ENCODE measurements at places on chromosomes 3 and 15.

GRCh38 chr3:98564282-98565005 lies 29.0 kb downstream of the CPOX start:
- DNase-seq, result peak; percentile 11

GRCh38 chr3:113825090-113825489 lies 13.5 kb upstream of the GRAMD1C start:
- DNase-seq, result no peak

DNA sequence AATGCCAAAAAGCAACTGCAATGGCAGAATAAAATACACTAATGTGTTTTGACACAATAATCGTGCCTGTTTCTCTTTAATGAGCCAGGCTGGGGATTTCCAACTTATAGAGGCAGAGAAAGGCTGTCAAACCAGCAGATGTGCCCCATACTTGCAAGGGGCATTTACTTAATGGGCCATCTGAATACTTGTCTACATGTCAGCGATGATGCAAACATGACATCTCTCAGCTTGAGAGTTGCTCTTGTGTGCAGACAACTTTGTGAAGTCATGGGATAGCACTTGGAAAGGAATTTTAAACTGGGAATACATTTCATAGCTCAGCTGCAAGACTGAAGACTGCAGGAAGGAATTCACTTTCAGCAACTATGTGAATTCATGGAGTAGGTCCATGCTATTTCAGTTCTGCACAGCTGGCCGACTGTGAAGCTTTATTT lies 127.4 kb upstream of the ADAMTS9 start:
- DNase-seq, result no peak

DNA sequence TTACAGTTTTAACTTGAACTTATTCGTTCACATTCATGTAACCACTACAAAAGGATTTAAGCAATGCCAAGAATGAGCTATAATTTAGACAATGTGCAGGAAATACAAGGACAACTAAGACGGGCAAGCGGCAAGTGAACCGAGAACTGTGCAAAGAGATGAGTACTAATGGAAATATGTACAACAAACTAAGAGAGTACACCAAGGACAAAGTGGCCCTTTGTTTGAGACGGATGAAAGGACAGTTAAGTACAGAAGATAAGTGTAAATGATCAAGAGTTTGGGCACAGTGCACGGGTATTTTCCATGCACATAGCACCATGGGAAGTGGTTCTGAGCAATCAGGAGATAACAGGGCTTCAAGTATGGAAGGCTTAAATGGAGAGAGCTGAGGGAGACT lies 281.7 kb downstream of the ROBO2 start:
- no peak for DNase-seq

DNA sequence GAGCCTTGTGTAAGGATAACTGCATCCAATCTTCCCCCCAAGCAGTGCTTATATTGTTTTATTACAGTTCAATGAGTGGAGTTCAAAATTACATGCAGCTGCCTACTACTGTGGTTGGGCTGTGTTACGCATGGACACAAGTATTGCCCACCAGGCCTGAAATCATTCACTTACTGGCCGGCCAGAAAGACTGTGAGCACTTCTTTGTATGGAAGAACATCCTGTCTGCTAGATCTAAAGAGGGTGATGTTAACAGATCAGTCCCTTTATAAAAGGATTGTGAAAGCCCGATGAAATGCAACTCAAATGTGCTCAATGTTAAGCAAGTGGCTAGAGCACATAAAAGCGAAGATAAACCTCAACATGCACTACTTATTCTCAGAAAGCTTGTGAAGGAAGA lies 132.5 kb downstream of the FOXP1 start:
- no peak for DNase-seq

GRCh38 chr3:81502236-81502635 lies 259.2 kb downstream of the GBE1 start:
- no peak for DNase-seq

GRCh38 chr3:147572970-147573340 lies 163.8 kb downstream of the ZIC1 start:
- no peak for DNase-seq

GRCh38 chr3:197522881-197523441 lies 32.8 kb downstream of the BDH1 start:
- DNase-seq, result no peak

GRCh38 chr3:87248831-87249230 lies 21.7 kb downstream of the CHMP2B start:
- DNase-seq, result no peak

- no peak for DNase-seq
Observed at GRCh38 chr3:149363053-149363452, 14.4 kb downstream of the TM4SF1 start.

GRCh38 chr15:90620379-90621067 lies 90.8 kb downstream of the CRTC3 start:
- DNase-seq, result peak; percentile 27

DNA sequence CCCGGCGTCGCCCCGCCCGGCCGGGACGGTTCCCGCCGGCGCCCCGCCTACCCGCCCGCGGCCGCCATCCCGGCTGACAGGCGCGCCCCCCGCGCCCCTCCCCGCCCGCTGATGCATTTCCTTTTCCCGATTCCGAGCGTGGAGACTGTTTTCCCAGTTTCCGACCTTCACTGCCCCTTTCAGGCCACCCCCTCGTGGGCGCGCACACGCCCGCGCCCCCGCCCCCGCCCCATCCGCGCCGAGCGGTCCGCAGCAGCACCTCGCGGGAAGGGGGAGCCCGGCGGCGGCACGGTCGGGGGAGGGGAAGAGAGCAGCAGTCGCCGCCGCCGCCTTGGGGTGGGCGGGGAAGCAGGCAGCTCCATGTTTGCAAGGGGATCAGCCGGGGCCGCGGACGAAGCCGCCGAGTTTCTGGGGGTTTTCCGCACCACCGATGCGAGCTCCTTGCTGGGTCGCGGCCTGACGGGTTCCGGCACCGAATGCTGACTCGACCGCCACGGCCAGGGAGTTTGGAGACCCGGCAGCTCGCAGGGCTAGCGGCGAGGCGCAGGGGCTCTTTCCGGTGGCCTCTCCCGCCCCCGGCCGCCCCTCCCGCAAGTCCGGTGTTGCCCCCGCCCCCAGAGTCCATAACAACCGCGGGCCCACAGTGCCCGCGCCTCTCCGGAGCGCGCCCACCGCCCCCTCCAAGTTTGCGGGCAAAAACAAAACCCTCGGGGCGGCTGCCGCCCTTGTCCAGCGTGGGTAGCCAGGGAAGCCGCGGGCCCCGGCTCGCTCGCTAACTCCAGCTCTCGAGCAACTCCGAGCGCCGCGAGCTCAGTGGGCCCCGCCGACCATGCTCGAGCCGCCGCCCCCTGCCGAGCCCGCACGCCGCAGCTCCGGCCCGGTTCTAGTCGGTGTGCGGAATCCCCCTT lies 3.2 kb upstream of the SIN3A start:
- peak; percentile 84 for DNase-seq

DNA sequence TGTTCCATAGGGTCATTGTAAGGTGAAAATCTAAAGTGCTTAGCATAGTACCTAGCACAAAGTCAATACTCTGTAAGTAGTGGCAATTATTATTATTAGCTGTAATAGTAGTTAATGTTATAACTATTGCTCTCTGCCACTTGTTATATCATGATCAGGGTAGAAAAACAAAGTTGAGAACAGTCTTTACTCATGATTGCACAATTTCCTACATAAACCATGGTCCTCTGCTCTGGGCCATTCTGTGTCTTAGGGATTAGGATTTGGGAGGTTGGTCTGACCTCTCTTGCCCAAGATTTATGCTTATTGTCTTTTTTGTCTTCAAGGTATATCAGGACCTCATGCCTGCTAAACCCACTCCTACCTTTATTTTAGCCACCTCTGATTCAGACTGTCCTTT lies 4.3 kb upstream of the LRRC58 start:
- no peak for DNase-seq

DNA sequence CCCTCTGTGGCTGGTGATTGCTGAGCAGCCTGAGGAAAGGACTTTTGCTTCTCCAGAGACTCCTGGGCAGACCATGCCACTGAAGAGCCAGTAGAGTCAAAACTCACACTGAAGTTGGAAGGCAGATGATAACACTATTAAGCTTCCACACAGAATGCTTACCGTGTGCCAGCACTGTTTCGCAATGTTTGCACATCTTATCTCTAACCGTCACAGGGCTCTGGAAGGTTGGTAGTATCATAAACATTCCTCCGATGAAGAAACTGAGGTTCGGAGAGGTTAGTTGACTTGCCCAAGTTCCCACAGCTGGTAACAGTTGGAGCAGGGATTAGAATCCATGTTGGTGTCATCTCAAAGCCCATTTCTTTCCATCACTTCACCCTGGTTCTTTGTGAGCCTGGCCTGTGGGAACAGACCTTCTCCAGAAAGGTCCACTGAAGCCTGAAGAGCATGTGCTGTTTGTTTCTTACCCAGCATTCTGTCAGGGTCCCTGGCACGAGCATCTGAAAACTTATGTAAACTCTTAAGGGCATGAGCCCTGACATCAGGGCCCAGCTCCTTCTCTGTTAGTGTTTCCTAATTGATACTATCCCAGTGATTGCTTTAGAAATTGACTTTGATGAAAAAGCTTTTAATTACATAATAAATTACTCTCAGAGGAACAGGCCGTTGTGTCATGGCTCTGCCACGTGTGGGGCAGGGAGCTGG lies 77.0 kb upstream of the PRR23C start:
- no peak for DNase-seq

GRCh38 chr3:96779810-96780209 lies 34.6 kb upstream of the EPHA6 start:
- no peak for DNase-seq

DNA sequence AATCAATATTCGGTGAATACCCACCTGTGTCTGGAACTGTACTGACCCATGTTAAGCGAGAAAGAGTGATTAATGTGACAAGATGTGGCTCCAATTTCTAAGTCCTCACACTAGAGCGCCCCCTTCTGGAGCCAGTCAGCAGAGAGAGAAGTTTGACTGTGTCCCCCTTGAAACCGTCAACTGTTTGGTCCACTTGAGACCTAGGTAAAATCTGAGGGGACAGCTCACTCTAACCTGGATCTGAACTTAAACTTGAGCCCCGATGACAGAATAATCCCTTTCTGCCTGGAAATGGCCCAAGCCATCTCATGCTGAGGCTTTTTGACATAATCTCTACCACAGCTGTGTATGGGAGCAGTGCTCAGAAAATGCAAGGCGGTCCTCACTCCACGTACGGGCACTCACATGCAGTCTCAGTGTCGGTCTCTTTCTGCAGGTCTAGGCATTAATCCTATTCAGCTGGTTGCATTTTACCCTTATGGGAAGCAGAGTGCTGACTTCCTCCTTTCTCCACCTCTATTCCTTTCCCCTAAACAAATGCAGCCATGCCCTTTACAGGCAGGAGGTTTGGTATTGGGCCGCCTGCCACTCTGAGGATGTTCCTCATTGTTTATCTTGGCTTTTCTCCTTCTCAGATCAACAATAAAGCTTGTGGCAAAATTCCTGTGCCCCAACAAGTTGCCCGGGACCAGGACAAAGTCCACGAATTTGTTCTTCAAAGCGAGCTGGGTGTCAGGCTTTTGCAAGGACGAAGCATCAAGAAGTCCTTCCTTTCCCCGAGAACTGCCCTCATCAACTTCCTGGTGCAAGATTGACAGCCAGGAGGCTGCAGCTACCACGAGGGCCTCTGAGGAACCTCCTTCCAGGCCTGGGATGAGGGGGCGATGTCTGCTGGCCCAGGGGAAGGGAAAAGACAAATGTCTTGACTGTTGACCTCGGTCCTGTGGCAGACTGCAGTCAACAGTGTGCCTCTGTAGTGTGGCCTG lies 47.5 kb upstream of the LIMD1 start:
- DNase-seq, result peak; percentile 37

DNA sequence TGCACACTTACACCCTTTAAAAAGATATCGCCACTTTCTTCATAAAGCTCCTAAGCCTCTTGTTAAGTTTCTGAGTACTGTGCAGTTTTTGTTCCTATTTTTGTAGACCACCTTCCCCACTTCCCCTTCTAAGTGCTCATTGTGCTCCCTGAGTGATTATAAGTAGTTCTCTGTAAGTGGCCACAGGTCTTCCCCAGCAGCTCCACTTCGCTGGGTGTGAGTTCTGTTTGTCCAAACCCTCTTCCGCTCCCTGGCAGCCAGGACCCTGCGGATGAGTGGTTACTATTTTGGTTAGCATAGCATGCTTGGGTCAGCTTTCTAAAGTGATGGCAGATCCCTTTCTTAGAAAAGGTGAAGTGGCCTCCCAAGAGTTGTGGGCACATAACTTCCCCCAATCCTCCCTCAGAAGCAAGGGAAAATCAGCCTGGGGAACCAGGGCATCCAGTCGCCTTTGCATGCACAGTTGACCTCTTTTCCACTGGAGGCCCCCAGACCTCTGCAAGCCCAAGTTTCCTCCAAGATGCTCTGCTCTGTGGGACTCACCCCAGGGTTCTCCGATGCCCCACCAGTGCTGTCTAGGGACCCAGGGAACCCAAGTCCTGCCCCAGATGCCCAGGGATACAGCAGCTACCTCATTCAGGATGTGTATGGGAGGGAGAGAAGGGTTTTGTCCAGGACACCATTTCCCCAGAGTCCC lies 69.6 kb downstream of the ATP10A start:
- DNase-seq, result no peak

DNA sequence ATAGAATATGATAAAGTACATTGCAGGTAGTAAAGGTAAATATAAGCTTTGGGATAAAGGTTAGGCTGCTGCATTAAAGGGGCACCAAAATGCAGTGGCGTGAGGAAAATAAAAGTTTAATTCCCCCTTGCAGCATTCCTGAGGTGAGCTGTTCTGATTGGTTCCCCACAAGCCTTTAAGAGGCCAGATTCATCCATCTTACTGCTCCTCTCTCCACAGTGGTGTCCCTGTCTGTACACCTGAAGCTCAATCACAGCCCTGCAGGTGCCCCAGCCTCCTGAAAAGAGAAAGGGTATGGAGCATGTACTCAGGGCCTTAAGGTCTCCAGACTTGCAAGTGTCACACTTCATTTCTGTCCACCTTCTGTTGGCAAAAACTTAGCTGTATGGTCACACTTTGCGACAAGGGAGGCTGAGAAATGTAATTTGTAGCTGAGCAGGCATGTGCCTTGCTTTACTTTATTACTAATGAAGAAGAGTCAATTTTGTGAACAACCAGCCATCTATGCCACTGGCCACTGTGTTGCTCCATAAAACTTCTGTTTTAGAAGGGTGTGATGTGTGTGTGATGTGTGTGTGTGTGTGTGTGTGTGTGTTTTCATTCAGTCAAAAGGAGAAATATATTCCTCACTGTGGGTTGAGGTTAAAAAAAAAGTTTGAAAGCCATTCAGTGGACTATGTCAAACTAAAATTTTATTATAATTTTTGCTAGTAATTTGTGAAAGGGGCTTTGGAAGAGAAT lies 12.8 kb downstream of the LACTB start:
- DNase-seq, result no peak
